ENCODE measurements at places on chromosomes 4 and X. TPM values are rescaled to one million over a fixed set of nuclear protein-coding genes. Genes with fewer than 3 reads are reported as not detected.

The PPARGC1A gene
- polyA plus RNA-seq, result not detected

The FABP2 gene
- not detected for polyA plus RNA-seq

- H3K27ac ChIP-seq, result peak overlapping the region; percentile 71
- no peaks in the 10 kb centered on the region for H3K27me3 ChIP-seq
- peaks cover 75% of the 10 kb centered on the region for H3K4me1 ChIP-seq
- no peaks in the 10 kb centered on the region for H3K36me3 ChIP-seq
Observed at GRCh38 chrX:72100824-72101351, 30.8 kb downstream of the RTL5 start.

DNA sequence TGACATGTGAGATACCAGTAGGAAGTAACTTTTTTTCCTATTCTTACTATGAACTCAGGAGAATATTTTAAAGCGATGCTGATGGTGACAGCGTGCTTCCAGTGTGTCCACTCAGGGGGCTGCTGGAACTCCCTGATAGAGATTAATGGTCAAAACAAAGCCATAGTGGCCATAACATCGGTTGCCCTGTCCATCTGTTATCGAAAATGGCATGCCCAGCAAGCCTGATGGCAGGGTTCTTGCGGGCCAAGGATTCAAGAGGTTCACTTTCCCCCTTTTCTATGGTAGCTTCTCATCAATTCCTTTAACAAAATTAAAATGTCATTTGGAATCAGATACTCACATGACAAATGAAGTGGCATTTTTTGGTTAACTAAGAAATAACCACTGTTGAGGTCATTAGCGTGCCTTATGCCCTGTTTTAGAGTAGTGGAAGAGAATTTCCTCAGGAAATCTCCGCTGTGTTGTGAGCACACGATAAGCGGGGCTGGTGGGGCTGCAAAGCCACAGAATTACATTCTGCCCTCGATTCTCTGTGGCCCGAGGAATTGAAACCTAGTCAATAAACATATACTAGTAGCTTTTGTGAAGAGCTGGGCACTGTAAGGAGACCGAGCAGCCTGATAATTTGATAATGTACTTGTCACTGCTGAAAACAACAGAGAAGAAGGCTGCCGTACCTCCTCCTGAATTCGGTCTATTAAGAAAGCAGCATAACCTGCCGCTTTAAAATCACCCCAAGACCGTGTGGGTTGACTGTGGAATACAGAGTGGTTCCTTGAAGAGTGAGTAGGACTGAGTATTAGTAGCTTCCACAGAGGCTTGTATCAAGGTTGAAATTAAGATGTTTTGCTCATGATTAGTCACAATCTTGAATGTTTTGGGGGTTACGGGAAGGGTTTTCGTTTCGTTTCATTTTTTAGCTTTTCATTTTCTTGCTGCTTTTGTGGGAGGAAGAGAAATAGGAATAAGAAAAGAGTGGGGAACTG, 46.7 kb downstream of the PTCHD1 start:
- H3K27ac ChIP-seq, result no peak overlapping the region
- no peaks in the 10 kb centered on the region for H3K27me3 ChIP-seq
- no peak overlapping the region for H3K4me3 ChIP-seq
- no peak for DNase-seq
- H3K36me3 ChIP-seq, result no peaks in the 10 kb centered on the region

- no peak overlapping the region for H3K27ac ChIP-seq
- no peaks in the 10 kb centered on the region for H3K27me3 ChIP-seq
- no peak for DNase-seq
- H3K36me3 ChIP-seq, result no peaks in the 10 kb centered on the region
- no peaks in the 10 kb centered on the region for H3K4me1 ChIP-seq
Observed at GRCh38 chrX:65196758-65197360, 220.6 kb upstream of the ZC4H2 start.

DNA sequence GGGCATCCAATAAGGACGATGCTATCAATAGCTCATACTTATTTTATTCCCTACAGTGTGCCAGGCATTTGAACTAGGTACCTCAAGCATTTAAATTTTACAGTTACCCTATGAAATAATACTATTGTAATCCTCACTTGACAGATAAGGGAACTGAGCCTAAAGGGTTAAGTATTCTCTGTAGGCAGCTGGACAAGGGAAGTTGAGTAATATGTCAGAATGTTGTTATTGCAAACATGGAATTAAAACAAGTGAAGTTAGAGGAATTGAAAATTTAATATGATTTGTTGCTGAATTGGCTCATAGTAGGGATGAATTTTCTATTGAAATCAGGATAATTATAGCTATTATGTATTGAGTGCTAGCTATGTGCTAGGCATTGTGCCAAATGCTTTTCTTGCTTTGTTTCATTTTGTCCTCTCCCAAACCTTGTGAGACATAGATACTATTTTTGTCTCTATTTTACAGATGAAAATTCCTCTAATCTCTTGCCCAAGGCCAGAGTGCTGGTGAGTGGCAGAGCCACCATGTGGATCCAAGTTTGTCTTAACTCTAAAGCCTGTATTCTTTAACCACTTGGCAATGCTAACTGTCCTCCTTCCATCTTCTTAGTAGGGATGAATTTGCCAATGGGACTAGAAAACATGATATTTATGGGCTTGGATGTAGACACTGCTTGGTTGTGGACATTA, 58.1 kb downstream of the TMEM164 start:
- no peaks in the 10 kb centered on the region for H3K4me1 ChIP-seq
- no peak for DNase-seq
- H3K36me3 ChIP-seq, result no peaks in the 10 kb centered on the region
- no peak overlapping the region for H3K27ac ChIP-seq
- H3K27me3 ChIP-seq, result no peaks in the 10 kb centered on the region

GRCh38 chr4:73053076-73053475, 16.4 kb downstream of the COX18 start:
- H3K4me3 ChIP-seq, result no peak overlapping the region
- H3K27ac ChIP-seq, result no peak overlapping the region
- DNase-seq, result no peak
- H3K4me1 ChIP-seq, result no peaks in the 10 kb centered on the region
- H3K36me3 ChIP-seq, result peaks cover 10% of the 10 kb centered on the region
- no peaks in the 10 kb centered on the region for H3K27me3 ChIP-seq

The BMPR1B gene
- not detected for polyA plus RNA-seq

The RBMXL3 gene
- polyA plus RNA-seq, result not detected

DNA sequence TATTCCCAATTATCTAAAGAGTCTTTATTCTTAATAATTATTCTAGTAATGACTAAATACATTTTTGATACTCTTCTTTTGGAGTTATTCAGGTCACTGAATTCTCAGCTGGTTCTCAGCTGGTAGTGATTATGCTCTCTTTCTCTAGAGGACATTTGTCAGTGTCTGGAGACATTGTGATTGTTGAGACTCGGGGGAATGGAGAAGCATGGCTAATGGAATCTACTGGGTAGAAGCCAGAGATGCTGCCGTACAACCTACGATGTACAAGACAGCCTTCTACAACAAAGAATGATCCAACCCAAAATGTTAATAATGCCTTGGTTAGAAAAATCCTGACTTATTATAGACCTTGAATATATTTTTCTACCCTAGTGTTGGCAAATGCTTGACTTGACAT, 149.2 kb upstream of the ANKRD50 start:
- no peaks in the 10 kb centered on the region for H3K27me3 ChIP-seq
- no peaks in the 10 kb centered on the region for H3K36me3 ChIP-seq
- DNase-seq, result no peak
- H3K4me3 ChIP-seq, result no peak overlapping the region
- H3K4me1 ChIP-seq, result no peaks in the 10 kb centered on the region

The UGT2B10 gene
- not detected for polyA plus RNA-seq

The HPGD gene
- polyA plus RNA-seq, result 5.9 TPM

GRCh38 chr4:13601048-13601447, 26.5 kb downstream of the BOD1L1 start:
- peaks cover 62% of the 10 kb centered on the region for H3K36me3 ChIP-seq
- H3K27ac ChIP-seq, result no peak overlapping the region
- DNase-seq, result no peak
- no peak overlapping the region for H3K4me3 ChIP-seq

- no peaks in the 10 kb centered on the region for H3K27me3 ChIP-seq
- no peaks in the 10 kb centered on the region for H3K36me3 ChIP-seq
- no peak overlapping the region for H3K4me3 ChIP-seq
- no peak for DNase-seq
Observed at GRCh38 chrX:19924285-19924684, 36.9 kb upstream of the SH3KBP1 start.

GRCh38 chr4:79170077-79170476, 155.8 kb downstream of the NAA11 start:
- H3K36me3 ChIP-seq, result no peaks in the 10 kb centered on the region
- no peaks in the 10 kb centered on the region for H3K4me1 ChIP-seq
- H3K4me3 ChIP-seq, result no peak overlapping the region

The AMTN gene
- not detected for polyA plus RNA-seq

The NWD2 gene
- not detected for polyA plus RNA-seq

The ARHGAP36 gene
- not detected for polyA plus RNA-seq

GRCh38 chr4:114690571-114690970, 92.0 kb downstream of the UGT8 start:
- H3K27ac ChIP-seq, result no peak overlapping the region
- peaks cover 3% of the 10 kb centered on the region for H3K27me3 ChIP-seq
- no peak for DNase-seq
- H3K36me3 ChIP-seq, result no peaks in the 10 kb centered on the region
- no peaks in the 10 kb centered on the region for H3K4me1 ChIP-seq

DNA sequence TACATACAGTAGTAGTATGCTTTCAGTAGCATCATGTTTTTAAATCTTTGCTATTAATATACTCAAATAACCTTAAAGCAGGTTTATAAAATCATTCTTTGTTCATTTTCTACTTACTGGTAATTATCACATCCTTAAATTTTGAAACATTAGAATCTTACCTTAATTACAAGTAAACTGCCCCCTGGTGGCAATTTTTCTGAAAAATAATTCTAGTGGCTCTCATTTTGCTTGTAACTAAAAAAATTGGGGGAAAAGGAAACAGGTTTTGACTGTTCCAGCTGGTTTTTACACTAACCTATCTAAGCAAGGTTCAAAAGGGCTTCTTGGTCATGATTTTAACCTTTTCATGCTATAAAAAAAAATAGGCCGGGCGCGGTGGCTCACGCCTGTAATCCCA, 18.5 kb upstream of the DCAF4L1 start:
- no peaks in the 10 kb centered on the region for H3K27me3 ChIP-seq
- H3K4me1 ChIP-seq, result no peaks in the 10 kb centered on the region
- H3K27ac ChIP-seq, result no peak overlapping the region
- no peak overlapping the region for H3K4me3 ChIP-seq

The NKAP gene
- polyA plus RNA-seq, result 1.4 TPM

The TRO gene
- polyA plus RNA-seq, result not detected

DNA sequence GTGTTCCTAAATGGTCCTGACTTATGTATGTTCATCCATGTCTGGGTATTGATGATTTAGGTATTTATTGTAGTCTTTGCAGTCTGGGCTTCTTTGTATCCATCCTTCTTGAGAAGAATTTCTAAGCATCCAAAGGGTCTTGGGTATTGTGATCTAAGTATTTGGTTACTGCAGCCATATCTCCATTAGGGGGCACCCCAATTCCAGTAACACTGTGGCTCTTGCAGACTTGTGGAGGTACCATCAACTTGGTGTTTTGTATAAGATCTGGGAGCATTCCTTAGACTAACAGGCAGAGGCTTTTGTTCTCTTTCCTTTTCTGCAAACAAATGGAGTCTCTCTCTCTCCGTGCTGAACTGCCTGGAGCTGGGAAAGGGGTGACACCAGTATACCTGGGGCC, 113.7 kb upstream of the NEXMIF start:
- no peaks in the 10 kb centered on the region for H3K27me3 ChIP-seq
- no peaks in the 10 kb centered on the region for H3K36me3 ChIP-seq
- DNase-seq, result no peak
- H3K4me3 ChIP-seq, result no peak overlapping the region
- no peaks in the 10 kb centered on the region for H3K4me1 ChIP-seq
- H3K27ac ChIP-seq, result no peak overlapping the region

GRCh38 chr4:127732623-127733328, 2.6 kb downstream of the SLC25A31 start:
- no peaks in the 10 kb centered on the region for H3K4me1 ChIP-seq
- no peak overlapping the region for H3K4me3 ChIP-seq
- no peaks in the 10 kb centered on the region for H3K27me3 ChIP-seq
- H3K36me3 ChIP-seq, result no peaks in the 10 kb centered on the region
- no peak overlapping the region for H3K27ac ChIP-seq
- no peak for DNase-seq

DNA sequence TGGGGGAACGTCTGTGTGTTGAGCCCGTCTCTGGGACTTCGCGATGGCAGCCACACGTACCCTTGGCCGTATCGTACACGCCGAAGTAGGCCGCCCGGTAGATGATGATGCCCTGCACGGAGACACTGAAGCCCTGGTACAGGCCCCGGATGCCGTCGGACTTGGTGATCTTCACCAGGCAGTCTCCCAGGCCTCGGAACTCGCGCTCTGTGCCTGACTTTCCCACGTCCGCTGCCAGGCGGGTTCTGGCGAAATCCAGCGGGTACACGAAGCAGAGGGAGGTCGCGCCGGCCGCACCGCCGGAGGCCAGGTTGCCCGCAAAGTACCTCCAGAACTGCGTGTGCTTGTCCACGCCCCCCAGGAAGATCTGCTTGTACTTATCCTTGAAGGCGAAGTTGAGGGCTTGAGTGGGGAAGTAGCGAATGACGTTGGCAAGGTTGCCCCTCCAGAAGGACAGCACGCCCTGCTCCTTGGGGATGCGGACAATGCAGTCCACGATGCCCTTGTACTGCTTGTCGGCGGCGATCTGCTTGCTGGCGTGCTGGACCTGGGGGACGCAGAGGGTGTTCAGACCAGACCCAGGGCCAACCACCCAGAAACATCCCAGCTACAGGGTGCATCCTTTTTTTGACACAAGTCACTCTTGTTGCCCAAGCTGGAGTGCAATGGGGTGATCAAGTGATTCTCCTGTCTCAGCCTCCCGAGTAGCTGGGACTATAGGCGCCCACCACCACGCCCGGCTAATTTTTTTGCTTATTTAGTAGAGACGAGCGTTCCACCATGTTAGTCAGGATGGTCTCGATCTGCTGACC, 2.5 kb downstream of the SLC25A6 start:
- peaks cover 43% of the 10 kb centered on the region for H3K4me1 ChIP-seq
- H3K4me3 ChIP-seq, result no peak overlapping the region
- H3K27ac ChIP-seq, result no peak overlapping the region
- no peak for DNase-seq
- H3K27me3 ChIP-seq, result no peaks in the 10 kb centered on the region
- H3K36me3 ChIP-seq, result peaks cover 61% of the 10 kb centered on the region

DNA sequence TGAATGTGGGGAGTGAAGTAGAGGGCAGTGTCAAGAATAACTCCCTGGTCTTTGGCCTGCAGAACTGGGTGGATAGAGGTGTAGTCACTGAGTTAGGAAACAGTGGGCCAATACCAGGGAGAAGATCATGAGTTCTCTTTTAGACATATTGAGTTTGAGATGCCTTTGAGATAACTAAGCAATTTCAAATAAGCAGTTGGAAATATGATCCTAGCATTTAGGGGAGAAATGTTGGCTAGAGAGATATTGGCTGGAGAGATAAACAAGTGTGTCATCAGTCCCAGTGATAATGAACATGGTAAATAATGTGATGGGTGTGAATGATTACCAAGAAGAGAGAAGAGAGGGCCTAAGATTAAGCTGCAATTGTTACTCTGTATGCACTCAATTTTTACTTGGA, 95.3 kb upstream of the HPRT1 start:
- H3K4me3 ChIP-seq, result no peak overlapping the region
- H3K27me3 ChIP-seq, result no peaks in the 10 kb centered on the region
- H3K36me3 ChIP-seq, result no peaks in the 10 kb centered on the region
- H3K27ac ChIP-seq, result no peak overlapping the region
- no peaks in the 10 kb centered on the region for H3K4me1 ChIP-seq

- H3K4me3 ChIP-seq, result no peak overlapping the region
- H3K36me3 ChIP-seq, result no peaks in the 10 kb centered on the region
- H3K27me3 ChIP-seq, result no peaks in the 10 kb centered on the region
- no peak for DNase-seq
Observed at GRCh38 chr4:38791010-38791409, 8.2 kb upstream of the TLR10 start.
